Stimulated activated CD4-positive, alpha-beta T cell treated with anti-CD3 and anti-CD28 coated beads, Interleukin-1b, Interleukin-23, amount 100 ng/mL, for 1 hour (primary cell): ENCODE measurements at places on chromosomes 12 and 14.

GRCh38 chr14:102754370-102755262 is 22.6 kb upstream of the TRAF3 start:
- no peak for DNase-seq

- DNase-seq: no peak
Observed at GRCh38 chr12:57488402-57489156, 711 bp downstream of the MARS1 start.

GRCh38 chr12:4933411-4933810 is 23.7 kb downstream of the KCNA1 start:
- DNase-seq: no peak

- no peak for DNase-seq
Observed at GRCh38 chr14:36207500-36207899, 31.0 kb upstream of the PTCSC3 start.

- DNase-seq: no peak
Observed at GRCh38 chr12:75599061-75599460, 87.7 kb upstream of the KRR1 start.

GRCh38 chr12:112473056-112473455 is 54.3 kb downstream of the PTPN11 start:
- no peak for DNase-seq

GRCh38 chr12:57603815-57604453 is 690 bp upstream of the DTX3 start:
- no peak for DNase-seq

- no peak for DNase-seq
Observed at GRCh38 chr12:88753707-88754106, 173.4 kb upstream of the KITLG start.

GRCh38 chr14:93099196-93099595 is 16.5 kb downstream of the ITPK1 start:
- no peak for DNase-seq

GRCh38 chr12:114902665-114903064 is 218.7 kb upstream of the TBX3 start:
- DNase-seq: no peak

DNA sequence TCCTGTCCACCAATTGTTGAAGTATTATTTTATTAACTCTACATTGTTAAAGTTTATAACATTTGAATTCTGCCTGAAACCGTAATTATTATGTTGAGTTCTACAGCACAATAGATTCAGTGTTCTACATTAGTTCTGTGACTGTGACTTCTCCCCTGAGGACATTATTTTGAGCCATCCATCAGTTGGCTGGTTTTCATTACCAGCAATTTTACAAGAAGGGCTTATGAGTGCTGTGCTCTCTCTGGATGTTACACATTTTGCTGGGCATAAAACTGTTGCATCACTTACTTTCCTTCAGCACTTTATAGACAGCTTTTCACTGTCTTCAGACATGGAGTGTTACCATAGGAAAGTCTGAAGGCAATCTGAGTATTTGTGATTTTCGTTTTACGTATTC is 118.2 kb upstream of the KITLG start:
- DNase-seq: no peak

DNA sequence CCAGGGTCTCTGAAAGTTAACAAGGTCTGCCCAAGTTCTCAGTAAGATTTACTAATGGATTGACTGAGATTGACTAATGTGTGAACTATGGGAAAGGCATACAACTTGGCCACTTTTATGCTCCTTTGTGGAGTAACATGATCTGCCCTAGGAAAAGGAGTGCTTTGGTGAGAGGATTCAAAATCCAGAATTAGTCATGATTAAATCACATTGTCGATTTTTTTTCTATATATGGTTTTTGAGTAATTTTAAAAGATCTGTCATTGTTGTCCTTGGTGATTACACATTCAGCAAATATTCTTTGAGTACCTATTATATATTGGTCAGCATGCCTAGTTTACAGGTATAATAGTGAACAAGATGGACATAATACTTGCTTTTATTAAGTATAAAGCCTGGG is 147.7 kb upstream of the SYT10 start:
- DNase-seq: no peak

- DNase-seq: no peak
Observed at GRCh38 chr14:37936971-37937370, 270.7 kb upstream of the SSTR1 start.

- no peak for DNase-seq
Observed at GRCh38 chr14:104973135-104973384, 5.1 kb downstream of the AHNAK2 start.

- no peak for DNase-seq
Observed at GRCh38 chr12:125418902-125419564, 353.8 kb downstream of the AACS start.

DNA sequence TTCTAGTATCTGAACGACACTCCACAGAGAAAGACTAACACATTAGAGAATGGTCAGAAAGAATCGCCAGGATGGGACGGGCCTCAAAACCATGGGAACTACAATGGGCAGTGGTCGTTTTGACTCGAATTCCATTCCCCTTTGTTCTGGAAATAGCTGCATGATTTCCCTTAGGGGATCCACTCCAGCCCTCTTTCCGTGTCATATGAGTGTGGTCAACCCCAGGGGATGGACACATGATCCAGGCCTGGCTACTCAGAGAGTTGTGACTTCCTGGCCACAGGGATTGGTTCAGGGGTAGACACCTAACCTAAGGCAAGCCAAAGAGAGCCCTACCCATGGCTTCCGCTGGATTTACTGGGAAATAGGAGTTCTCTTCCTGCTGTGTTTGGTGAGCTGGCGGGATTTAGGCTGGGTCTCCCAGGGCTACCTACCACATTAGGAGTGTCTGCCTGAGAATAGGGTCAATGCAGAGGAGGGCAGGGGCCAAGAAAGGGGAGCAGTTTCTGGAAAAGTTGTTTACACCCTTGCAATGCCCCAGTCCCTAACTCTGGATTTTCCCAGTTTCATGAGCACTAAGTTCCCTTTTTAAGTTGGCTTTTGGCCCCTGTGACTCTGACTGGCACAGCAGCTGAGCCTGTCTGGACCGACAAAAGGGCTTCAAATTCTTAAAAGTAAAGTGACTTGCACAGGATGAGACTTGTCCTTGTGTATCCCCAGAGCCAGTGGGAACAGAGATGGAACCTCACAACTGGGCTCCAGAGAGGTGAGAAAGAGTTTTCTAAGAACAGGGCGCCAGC is 28.1 kb upstream of the GPATCH2L start:
- no peak for DNase-seq

DNA sequence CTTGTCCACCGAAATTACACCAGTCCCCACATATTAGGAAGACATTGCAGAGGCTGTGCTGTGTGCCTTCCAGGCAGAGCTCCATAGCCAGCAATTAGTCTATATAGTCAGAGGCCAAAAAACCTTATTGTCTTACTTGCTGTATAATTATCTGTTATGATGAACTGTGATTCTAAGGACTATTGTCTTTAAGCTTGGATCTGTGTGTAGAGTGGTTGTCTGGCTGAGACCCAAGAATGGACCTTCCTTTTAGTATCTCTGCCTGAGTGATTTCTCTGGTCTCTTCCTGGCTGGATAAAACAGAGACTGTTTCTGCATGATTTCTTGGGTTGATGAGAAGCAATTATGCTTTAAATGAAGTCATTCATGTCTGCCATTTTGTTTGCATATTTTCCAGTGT is 465.3 kb downstream of the PRKD1 start:
- no peak for DNase-seq

GRCh38 chr14:40269436-40269835 is 837.2 kb upstream of the FBXO33 start:
- no peak for DNase-seq

DNA sequence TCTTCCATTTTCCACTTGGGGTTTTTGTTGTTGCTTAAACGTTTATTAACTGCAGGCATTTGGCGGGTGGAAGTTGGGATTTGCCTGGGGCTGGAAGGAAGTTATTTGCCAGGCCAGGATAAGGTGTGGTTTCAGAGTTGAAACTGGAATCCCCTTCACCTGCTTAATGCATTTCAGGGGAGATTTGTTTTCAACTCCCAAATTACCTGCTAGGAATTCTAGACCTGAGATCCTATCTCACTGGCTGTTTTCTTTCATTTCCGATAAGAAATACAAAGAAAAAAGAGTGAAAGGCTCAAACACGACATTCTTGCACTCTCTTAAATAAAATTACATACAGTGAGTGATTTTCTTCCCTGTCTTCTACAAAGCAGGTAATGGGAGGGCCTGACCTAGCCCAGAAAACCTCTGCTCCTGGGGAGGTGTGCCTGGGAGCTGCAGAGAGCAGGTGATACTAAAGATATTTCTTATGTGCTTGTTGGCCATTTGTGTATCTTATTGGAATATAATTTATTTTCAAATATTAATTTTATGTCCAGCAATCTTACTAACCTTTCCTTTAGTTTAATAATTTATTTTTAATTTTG is 278.2 kb downstream of the ZFP36L1 start:
- DNase-seq: no peak

- no peak for DNase-seq
Observed at GRCh38 chr12:6334359-6334758, 7.5 kb downstream of the TNFRSF1A start.

DNA sequence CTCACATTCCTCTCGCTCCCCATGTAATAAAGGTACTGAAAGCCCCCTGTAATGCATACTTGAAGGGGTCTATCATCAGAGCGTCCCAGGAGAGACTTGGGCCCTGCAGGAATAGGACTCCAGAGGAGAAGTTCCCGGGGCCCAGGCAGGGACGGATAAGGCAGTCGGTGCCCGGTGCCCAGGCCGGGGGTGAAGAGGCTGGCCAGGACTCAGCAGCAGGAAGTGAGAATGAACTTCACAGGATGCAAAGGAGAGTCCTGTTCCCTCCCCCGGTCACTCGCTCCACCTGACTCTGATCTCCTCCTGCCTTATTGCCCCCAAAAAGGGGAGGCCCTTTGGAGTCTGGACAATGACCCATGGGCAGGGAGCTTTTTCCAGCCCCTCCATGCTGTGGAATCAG is 40.2 kb downstream of the LRRC74A start:
- no peak for DNase-seq
